ENCODE measurements at places on chromosomes 7 and 10.

- DNase-seq, result no peak
Measured at GRCh38 chr10:113493195-113493594, 59.7 kb upstream of the HABP2 start.

DNA sequence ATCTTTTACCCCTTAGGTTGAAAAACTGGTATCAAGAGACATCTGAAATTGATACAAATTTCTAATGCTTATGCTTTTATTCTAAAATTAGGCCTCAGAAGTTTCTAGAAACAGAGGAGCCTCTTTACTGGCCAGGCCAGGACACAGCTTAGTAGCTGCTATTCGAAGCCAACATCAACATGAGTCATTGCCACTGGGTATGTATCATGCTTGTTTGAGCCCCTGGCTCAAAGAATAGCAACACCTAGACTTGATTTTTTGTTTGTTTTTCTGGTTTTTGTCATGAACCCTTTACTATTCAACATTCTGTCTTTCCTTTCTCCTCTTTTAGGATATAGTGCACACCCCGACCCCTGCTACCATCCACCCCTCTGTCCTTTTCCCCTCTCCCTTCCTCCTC lies 90.9 kb upstream of the STK17A start:
- DNase-seq, result no peak

DNA sequence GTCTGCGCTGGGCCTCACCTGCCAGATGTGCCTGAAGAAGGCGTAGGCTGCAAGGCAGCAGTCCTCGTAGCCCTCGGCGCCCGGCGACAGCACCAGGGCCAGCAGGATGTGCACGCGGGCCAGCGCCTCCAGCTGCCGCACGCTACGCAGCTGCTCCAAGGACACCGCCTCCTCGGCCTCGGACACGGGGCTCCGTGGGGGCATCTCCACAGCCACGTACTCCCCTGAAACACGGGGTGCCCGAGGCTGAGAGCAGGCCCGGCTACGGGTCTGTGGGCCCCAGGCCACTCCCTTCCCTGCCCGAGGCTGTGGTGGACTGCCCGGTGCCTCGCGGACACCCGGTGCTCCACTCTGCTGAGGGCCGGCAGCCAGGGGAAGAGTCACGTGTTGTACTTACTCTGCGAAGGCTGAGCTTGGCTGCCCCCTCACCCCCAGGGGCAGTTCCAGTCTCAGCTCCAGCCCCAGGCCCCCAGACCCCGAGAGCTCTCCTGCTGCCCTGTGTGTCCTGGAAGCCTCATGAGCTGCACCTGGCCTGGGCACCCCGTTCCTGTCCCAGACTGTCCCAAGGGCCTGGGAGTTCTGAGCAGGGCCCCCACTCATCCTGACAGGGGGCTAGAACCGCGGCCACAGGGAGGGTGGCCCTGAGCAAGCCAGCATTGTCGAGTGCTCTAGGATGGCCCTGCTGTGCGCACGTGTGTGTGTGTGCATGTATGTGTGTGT lies 62.8 kb downstream of the CFAP46 start:
- DNase-seq, result no peak

- DNase-seq, result no peak
Measured at GRCh38 chr7:143041346-143041745, 10.8 kb upstream of the OR6V1 start.

GRCh38 chr7:36006636-36007229 lies 146.3 kb upstream of the EEPD1 start:
- DNase-seq, result no peak

- DNase-seq, result no peak
Measured at GRCh38 chr10:28180654-28181053, 122.2 kb downstream of the MPP7 start.

GRCh38 chr7:33582533-33582932 lies 322.8 kb upstream of the BMPER start:
- DNase-seq, result no peak

- DNase-seq, result no peak
Measured at GRCh38 chr7:77985232-77985973, 186.8 kb downstream of the PHTF2 start.
